ENCODE measurements at places on chromosomes 5 and 9.
A peak's percentile ranks its signal among the peaks of the same experiment; 100 is the strongest.

DNA sequence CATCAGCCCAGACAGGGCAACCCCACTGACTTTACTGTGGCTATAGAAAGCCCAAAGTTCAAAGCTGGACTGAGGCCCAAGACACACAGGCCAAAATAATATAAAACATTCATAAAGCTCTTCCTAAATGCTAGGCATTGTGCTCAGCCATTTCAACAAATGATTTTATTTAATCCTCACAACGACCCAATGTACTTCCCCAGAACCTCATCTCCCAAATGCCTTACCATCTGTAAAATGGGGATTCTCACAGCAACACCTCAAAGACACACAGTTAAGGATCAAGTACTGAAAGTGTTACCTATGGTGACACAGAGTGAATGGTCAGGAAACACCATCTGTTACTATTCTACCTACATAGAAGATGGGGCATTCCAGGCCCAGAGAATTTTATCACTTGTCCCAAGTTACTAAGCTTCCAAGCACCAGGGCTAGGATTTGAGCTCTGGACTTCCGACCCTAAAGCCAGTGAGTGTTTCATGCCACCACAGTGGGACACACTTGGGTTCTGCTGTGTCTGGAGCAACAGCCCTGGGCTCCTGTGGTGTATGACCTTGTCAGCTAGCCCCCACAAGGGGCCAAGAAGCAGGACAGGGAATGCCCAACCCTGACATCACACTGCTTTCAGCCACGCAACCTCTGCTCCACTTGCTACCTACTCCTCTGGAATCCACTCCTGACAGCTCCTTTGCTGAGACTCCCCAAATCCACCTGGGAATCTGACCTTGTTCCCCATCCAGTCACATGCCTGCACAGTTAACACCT lies 15.1 kb downstream of the SHB start:
- DNase-seq, result no peak

DNA sequence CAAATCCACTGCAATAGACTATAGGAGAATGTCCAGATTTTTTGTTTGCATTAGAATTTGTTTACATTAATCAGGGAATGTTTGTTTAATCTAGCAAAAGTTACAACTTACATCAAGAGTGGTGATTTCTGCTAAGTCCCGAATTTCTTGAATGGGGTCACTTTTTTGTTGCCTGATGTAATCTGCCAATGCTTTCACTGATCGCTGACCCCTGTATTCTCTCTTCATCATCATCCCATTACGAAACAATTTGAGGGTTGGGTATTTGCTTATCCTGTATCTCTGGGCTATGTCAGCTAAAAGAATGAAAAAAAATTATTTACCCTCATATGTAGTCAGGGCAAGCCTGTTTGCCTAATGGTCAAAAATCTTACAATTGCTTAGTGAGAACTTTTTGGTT lies 76.9 kb downstream of the ERP44 start:
- DNase-seq, result no peak

GRCh38 chr5:117461403-117461802 lies 886.8 kb upstream of the SEMA6A start:
- no peak for DNase-seq

DNA sequence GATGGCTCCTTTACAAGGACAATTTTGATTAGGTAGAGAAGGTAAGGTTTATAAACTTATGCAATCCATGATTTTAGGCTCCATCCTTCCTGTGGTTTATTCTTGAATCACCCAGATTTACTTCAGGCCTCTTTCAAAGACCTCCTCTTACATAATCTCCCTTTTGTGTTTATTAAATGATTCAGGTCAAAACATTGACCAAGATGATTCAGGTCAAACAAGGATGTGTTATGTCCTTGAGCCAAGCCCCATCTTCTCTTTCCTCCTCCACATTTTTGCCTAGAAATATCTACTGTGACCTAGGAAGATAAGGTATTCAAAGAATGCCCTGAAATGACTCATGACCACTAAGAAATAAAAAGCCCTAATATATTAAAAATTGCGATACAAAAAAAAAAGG lies 31.8 kb upstream of the TLR4 start:
- DNase-seq, result no peak

DNA sequence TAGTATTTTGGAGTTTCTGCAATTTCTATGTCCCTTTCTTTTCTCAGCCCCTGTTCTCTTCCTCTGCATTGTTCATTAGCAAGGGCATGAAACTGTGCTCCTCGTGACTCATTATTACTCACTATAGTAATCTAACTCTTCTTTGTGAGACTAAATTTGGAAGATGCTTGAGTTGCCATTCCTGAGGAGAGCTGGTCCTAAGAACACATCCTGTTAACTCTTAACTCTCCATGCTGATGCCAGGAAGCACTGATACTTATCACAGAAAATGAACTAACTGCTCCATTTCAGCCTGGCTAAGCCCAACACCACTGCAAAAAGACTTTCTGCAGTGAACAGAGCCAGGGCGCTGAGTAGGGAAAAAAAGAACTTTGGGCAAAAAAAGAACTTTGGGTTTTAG lies 10.6 kb upstream of the CSNK1A1 start:
- DNase-seq, result no peak

DNA sequence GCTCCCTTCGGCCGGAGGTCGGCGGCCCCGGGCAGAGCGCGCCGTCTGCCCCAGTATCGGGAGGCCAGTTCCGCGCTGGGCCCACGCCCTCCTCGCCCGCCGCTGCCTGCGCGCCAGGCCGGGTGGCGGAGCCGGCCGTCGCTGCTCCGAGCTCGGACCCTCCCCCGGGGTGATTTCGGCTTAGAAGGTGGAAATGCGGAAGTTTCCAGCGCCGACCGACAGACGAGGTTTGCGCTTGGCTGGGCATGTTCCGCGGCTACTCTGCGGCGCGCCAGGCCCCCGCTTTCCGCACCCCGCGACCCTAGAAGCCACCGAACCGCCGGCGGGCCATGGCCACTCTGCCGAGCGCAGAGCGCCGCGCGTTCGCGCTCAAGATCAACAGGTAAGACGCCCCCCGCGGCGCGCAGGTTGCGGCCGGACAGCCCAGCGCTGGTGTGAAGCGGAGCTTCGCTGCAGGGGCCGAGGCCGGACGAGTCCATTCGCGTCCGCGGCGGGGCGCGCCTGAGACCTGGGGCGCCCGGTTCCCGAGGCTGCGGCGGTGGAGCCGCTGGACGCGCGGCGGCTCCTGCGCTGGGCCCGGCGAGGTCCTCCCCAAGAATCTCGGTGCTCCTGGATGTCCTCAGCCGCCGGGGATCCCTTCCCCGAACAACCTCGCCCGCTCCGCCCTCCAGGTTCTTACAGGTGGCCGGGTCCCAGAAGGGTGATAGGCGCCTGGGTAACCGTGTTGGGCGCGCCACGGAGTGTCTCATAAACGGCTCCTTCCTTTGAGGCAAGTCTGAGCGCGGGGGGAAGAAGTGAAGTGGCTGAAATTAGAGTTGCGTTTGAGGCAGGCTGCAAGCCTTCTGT lies at the start of gene DOCK8:
Gene DOCK8 (plus strand): TSS at position 218 of the 846 bp plus-strand sequence. CDS start 112 bp downstream, at position 330.
- peak; percentile 57 for DNase-seq

DNA sequence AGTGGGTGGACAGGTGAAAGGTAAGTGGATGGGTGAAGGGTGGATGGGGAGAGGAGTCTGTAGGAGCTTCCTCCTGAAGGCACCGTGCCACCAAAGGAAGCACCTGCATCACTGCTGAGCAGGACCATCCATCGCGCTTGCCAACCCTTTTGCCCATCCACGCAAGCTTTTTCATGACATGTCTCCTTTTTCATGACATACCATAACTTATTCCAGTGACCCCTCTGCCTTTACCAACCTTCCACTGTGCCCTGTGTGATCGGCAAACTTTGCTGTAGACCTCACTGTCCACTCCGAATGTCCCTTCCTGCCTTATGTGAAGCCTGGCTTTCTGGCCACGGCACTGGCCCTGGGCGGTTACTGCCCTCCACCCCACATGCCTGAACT lies 13.4 kb downstream of the FLT4 start:
- DNase-seq, result no peak

GRCh38 chr5:111434800-111435199 lies 77.5 kb downstream of the STARD4 start:
- DNase-seq, result no peak

DNA sequence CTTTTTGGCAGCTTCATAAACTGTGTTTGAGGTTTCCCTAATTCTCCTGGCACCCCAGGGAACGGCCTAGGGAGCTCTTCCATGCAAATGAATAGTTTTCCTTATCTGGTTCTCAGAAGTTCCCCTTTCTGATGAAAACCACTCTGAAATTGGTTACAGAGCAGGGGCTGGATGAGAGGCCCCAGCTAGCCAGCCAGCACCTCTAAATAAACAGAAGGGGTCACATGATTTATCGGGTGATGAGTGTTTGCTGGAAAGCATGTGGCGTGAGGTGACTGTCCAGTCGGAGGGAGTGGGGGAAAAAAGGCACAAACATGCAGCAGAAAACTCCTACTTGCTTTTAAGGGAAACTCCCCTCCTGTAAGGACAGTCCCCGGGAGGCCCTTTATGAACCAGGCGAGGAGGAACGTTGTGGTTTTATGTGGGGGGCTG lies 261.2 kb upstream of the ANKRD55 start:
- no peak for DNase-seq

DNA sequence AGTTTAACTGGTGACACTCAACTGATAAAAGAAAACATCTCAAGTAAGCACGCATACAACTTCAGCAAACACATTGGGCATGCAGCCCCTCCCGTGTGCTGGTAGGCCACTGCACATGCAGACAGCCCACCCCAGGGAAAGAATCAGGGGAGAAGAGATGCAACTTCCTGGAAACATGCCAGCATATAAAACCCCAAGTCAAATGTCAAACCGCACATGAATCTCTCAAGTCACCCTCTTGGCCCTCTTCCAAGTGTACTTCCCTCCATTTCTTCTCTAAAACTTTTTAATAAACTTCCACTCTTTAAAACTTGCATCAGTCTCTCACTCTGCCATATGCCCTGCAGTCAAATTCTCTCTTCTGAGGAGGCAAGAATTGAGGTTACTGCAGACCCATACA lies 732.7 kb downstream of the SEMA5A start:
- DNase-seq, result no peak

- DNase-seq, result no peak
Observed at GRCh38 chr9:16688814-16689213, 181.7 kb downstream of the BNC2 start.

- DNase-seq, result no peak
Observed at GRCh38 chr9:4879115-4879558, 86.4 kb downstream of the RCL1 start.

- no peak for DNase-seq
Observed at GRCh38 chr5:30574761-30575160, 618.7 kb upstream of the CDH6 start.

DNA sequence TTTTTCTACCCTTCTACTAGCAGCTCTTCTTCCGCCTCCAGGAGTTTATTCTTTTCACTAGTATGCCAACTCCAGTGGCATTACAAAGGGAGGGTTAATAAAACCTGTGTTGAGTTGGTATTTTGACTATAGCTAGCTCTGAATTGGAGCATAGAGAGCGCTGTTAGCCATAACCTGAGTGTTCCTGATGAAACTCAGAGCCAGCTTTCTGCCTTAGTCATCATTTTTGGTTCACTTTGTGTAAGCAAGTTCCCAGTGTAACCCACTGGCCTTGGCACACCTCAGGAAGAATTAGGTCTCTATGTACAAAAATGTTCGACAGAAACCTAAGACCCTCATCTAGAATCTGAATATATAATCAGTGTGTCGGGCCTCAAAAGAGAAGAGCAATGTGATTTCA lies 238.9 kb downstream of the NR3C1 start:
- DNase-seq, result no peak

DNA sequence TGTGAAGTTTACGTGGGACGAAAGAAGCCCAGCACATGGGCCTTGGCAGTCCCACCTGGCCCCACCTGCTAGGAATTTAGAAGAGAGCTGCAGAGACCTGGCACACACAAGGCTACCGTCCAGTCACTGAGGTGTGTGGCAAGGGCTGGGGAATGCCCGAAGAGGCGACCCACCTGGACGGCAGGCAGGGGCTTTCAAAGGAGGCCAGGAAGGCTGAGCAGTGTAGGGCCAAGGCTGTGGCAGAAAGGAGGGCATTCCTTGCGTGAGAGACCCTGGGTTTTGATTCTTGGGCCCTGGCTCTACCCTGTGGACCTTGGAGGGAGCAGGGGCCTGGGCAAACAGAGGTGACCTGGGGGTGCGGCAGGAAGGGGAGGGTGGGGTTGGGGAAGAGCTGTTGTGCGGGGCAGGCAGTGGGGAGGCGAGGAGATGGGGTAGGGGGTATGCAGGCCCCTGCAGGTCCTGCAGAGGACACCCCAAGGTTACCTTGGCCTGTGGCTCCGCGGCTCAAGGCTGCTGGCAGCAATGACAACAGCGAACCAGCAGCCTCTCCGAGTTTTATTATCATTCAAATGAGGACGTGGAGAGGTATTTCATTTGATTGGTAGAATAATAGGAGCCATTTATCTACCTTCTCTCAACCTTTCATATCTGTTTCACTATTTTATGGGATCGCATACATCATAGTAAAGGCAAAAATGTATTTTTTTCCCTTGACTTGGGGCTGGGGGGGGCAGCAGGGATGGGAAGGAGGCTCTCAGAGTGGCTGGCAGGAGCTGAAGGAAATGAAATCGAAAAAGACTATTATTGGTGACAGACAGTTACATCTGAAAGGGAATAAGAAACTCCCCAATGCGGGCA lies 24.8 kb downstream of the TSPAN17 start:
- no peak for DNase-seq

DNA sequence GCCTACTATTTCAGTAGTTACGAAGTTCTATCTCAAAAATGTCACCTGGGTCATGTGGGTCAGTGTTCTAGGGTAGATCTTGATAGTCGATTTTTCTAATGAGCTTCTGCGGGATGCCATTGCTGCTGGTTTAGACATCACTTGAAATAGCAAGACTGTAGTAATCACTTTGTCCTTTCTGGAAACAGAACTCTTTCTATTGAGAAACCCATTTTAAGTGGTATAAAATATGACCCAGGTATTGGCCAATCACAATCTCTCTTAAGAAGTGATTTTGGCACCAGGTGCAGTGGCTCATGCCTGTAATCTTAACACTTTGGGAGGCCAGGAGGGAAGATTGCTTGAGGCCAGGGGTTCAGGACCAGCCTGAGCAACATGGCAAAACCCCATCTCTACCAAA lies 17.6 kb downstream of the ARRDC3 start:
- DNase-seq, result no peak

GRCh38 chr5:116529615-116530014 lies 45.0 kb downstream of the SEMA6A start:
- DNase-seq, result no peak

- no peak for DNase-seq
Observed at GRCh38 chr5:160310140-160310539, 2.2 kb downstream of the CCNJL start.

GRCh38 chr5:176630681-176631222 lies 277 bp downstream of the EIF4E1B start:
- no peak for DNase-seq

DNA sequence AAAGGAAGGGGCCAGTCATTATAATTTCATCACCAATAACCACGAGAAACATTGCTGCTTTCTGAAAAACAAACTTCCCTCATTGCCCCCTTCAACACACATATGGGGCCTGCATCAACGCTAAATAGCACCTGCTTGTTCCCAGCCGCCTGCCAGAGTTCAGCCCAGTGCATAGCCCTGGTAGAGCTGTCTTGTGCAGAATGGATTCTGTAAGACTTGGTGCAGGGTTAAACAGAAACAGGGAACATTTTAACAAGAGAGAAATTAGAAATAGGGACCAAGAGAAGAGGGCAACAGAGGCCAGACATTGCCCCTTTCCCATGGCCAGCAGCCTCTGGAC lies 56.7 kb downstream of the UBE2QL1 start:
- DNase-seq, result no peak

Measured in activated CD4-positive, alpha-beta T cell treated with anti-CD3 and anti-CD28 coated beads, Interleukin-2, amount 50 U/mL, for 4 hours (primary cell).